Memory B cell (primary cell): ENCODE measurements at places on chromosomes 12 and 14.

DNA sequence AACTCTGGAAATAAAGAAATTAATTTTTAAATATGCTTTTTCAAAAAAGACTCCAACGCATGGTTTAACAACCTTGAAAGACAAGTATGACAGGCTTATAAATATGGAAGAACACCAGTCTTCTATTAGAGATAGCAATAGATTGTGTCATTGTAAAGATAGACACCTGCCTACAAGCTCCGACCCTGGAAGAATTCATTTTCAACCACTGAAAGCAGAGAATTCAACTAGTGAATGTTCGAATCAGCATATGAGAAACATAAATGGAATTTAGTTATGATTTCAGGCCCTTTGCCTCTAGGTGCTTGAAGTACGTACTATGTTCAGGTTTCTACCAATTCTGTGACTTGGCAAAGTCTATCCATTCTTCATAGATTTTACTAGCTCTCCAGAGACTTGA, 244.5 kb downstream of the DPY19L2 start:
- H3K36me3 ChIP-seq, result no peaks in the 10 kb centered on the region
- no peak overlapping the region for H3K27ac ChIP-seq

- peaks cover 42% of the 10 kb centered on the region for H3K4me1 ChIP-seq
- peak overlapping the region; percentile 58 for H3K4me3 ChIP-seq
- peak overlapping the region; percentile 93 for H3K27ac ChIP-seq
- no peaks in the 10 kb centered on the region for H3K27me3 ChIP-seq
- peaks cover 23% of the 10 kb centered on the region for H3K36me3 ChIP-seq
These were observed 20.4 kb upstream of the AMN start for GRCh38 chr14:102902086-102902485.

DNA sequence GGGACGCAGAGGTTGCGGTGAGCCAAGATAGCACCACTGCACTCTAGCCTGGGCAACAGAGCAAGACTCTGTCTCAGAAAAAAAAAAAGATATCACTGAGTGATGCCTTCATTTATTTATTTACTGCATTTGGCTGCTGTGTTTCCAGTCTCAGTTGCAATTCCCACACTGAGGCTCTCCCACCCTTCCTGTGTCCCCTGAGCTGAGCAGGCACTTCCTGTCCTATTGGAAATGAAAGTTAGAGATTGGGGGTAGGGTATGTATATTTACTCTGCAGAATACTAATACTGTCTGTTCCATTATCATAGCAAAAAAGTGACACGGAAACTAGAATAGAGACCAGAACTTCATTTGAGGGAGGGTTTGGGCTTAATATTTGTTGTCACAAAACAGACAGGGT, 1.6 kb upstream of the RBMS2 start:
- no peaks in the 10 kb centered on the region for H3K27me3 ChIP-seq
- no peak overlapping the region for H3K27ac ChIP-seq
- H3K4me1 ChIP-seq, result peaks cover 20% of the 10 kb centered on the region

DNA sequence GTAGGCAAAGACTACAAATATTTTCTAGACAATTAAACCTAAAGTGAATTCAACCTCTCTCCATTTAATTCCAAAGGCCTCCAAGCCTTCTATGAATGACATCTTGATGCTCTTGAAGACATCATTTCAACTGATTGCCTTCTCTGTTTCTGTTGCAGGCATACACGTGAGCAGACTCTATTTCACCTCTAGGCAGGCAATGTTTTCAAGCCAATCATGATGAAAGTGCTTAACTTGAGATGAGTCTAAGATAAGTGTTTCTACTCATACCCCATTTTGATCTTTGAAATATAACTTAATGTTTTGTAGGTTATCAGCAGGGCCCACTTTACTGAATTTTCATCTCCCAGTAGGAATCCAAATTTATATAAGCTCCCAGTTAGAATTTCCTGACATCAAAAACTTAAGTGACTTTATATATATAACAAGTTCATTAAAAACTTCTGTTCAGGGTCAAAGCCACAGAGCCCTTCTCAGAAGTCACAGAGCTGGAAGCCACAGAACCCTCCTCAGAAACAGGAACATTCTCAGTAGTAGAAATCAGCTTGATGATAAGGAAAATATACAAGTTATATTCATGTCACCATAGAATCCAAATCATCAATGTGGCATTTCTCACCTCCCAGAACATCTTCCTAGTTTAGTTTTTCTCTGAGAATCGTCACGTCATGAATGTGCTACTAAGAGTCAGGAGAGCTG, 108.5 kb downstream of the PHLDA1 start:
- peaks cover 3% of the 10 kb centered on the region for H3K27me3 ChIP-seq
- H3K36me3 ChIP-seq, result no peaks in the 10 kb centered on the region
- no peak overlapping the region for H3K4me3 ChIP-seq
- no peak for DNase-seq
- H3K4me1 ChIP-seq, result peaks cover under 1% of the 10 kb centered on the region
- no peak overlapping the region for H3K27ac ChIP-seq
